Right ventricle myocardium inferior (tissue), 1 donor: ENCODE measurements at places on chromosomes 1 and 21. TPM values are rescaled to one million over a fixed set of nuclear protein-coding genes. Genes with fewer than 3 reads are reported as not detected.

The ANKRD65 gene
- 3.0 TPM for total RNA-seq

The COL6A1 gene
- 228 TPM for total RNA-seq

The AMY1A gene
- not detected for total RNA-seq

The BTBD19 gene
- total RNA-seq = 2.8 TPM

The BSND gene
- total RNA-seq = not detected

The LCE4A gene
- total RNA-seq = not detected

The SLFNL1 gene
- 0.16 TPM for total RNA-seq

The MANEAL gene
- 1.2 TPM for total RNA-seq

The CD48 gene
- 2.0 TPM for total RNA-seq

The LDLRAD1 gene
- not detected for total RNA-seq

The PRKACB gene
- 33.8 TPM for total RNA-seq

The NTMT2 gene
- total RNA-seq = 5.3 TPM

The TTC34 gene
- 0.70 TPM for total RNA-seq
